Activated CD4-positive, alpha-beta T cell treated with anti-CD3 and anti-CD28 coated beads for 48 hours (primary cell): ENCODE measurements at places on chromosomes 16 and 17.
A peak's percentile ranks its signal among the peaks of the same experiment; 100 is the strongest.

DNA sequence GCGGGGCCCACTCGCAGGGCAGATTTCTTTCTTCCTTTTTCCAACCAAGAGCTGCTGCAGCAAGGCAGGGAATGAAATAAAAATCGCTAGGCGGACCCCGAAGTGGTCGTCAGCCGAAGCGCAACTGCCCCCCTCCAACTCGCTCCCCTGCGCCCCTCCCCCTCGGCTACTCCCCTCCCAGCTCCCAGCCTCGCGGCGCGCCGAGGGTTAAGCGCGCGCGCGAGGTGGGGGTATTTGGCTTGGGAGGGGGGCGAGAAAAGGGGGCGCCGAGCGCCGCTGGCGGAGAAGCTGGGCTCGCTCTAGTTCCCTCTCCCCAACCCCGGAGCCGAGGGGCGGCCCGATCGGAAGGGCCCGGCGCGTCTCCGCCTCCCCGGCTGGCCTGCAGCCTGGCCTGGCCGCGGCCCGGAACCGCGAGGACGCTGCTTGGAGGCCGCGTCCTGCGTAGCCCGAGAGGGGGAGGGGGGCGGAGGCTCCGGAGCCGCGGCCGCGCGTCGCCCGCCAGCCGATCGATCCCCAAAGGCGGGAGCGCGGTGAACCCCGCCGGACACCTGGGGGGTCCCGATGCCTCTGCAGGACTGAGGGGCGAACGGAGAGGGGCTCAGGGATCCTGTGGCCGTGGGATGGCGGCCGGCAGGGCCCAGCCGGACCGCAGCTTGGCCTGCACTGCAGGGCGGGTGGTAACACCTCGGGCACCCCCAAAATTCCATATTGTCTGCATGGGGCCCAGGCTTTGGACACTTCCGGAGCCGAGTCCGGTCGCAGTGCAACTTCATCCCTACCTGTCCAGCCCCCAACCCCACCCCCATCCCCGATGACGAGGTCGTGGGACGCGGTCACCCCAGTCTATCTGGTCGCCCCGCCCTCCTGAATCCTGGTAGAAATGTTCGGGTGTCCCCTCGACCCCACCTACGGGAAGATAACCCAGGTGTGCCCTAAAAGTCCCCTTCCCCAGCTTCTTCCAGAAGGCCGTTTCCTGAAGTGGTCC is 4.9 kb upstream of the CBX4 start:
- DNase-seq = no peak

DNA sequence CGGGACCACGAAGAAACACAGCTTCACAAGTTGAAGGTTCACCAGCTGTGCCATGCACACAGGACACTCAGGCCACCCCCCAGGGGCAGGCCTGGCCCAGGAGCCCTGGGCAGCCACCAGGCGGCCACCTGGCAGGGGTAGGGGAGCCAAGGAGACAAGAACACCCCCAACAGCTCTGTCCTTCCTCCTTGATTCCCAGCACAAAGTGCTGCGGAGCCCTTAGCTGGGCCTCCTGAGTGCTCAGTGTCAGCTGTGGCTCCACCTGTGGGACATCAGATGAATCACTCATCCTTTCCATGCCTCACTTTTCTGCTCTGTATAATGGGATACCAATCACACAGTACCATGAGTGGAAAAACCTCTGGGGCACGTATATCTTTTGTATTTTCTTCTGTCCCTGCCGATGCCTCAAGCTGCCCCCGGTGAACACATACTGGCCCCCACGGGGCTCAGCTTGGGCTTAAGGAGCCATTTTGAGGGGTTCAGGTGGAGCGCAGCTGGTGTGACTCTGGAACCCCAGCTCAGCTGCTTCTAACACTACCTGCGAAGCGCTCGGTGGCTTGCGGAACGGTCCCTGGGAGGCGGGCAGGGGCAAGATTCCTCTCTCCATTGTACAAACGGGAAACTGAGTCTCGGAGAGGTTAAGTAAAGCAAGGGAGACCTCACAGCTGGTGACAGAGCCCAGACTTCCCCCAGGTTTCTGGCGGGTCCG is 12.0 kb downstream of the GALK1 start:
- no peak for DNase-seq

DNA sequence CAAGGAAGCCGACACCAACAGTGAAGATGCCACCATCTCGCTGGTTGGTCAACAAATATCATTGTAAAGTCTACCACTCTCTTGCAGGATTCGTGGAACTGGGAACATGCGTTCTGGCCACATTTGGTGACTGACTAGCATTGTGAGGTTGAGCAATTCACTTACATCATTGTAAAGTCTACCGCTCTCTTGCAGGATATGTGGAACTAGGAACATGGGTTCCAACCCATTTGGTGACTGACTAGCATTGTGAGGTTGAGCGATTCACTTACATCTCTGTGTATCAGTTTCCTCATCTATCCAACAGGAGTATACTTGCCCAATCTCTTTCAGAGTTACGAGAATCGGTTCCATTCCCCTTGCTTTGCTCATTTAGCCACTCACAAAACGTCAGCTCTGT is 42.6 kb upstream of the RPH3AL start:
- no peak for DNase-seq

DNA sequence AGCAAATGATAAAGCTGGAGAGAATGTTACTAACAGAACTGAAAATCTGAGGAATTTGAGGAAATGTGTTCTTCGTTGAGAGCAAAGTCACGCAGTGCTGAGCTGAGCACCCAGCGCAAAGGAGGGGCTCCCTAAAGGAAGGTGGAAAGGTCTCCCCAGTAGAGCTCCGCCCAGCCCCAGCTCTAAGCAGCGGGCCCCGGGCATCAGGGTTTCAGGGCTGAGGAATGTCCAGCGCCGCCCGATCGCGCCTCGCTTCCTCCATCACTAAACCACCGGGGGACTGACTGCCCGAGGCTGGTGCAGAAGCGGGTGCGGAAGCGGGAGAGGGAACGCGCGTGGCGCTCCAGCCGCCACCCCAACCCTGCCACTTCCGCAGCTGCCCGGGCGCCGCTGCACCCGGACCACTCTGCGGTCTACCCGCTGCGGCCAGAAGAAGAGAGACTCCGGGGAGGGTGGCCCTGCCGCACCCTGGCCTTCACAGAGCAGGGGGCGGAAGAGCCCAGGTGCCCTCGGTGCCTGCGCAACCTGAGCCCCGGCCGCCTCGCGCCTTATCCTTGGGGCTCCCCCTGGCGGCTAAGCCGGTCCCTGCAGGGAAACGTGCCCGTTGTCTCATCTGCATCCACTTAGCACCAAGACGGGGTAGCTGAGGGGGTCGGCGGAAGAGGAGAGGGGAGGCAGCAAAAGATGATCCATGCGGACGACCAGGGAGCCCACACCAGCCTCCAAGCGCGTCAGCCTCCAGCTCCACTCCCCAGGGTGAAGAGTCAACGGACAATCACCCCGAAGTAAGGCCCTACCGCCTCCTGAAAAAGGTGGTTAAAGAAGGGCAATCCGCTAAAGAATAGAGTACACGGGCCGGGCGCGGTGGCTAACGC is 12.4 kb upstream of the GUCY2D start:
- peak; percentile 96 for DNase-seq

DNA sequence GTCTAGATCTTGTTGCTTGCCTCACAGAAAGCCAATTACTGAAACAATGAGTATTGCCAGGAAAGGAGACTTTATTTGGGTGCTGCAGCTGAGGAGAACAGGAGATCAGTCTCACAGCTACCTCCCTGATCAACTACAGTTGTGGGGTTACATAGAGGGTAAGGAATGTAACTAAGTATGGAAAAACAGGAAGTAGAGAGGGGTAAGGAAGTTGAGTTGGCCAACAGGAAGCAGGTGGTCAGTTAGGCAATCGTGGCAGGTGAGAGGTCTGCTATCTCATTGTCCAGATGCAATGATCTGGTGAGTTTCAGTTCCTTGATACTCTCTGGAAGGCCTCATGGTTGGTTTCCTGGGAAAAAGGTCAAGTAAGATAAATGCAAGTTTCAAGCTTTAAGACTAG is 333.1 kb upstream of the GOT2 start:
- DNase-seq = no peak

- no peak for DNase-seq
Measured at GRCh38 chr16:35868630-35869029, 2409.2 kb downstream of the TP53TG3F start.

GRCh38 chr17:45110676-45111611 is 21.4 kb downstream of the PLCD3 start:
- DNase-seq = no peak

GRCh38 chr16:47424846-47425245 is 36.0 kb downstream of the ITFG1 start:
- DNase-seq = no peak
